Stimulated activated CD8-positive, alpha-beta memory T cell treated with anti-CD3 and anti-CD28 coated beads, Interleukin-4, amount 100 ng/mL, for 48 hours (primary cell): ENCODE measurements at places on chromosomes 7 and 10.

GRCh38 chr10:86962981-86963310, 4.5 kb downstream of the SNCG start:
- no peak for DNase-seq

GRCh38 chr7:11776039-11776438, 56.0 kb downstream of the THSD7A start:
- DNase-seq = no peak

DNA sequence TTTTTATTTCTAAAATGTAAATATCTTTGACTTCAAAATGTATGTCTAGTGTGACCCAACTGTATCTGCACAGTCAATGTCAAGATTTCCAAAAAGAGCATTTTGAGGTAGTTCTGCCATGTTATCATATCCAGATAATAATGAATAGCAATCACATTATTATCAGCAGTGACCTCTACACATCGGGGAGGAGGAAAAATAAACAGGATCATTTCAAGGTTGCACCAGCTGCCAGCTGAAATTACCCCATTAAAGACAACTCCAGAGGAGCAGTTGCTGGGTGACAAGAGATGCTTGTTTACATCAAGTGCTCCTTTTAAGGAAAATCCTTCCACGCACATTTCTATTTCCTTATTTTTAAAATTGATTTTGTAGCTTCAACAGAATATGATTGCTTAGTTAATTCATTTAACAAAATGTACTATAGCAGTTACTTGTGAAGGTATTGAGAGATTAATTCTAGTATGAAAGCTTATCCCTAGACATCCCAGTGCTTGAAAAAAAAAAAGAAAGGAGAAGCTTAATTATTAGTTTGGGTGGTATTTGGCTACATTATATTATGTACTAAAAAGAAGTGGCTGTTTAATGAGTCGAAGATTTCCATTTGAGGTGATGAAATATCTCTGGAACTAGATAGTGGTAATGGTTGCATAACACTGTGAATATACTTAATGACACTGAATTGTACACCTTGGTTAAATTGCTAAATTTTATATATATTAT, 19.3 kb upstream of the SLC35G1 start:
- no peak for DNase-seq

DNA sequence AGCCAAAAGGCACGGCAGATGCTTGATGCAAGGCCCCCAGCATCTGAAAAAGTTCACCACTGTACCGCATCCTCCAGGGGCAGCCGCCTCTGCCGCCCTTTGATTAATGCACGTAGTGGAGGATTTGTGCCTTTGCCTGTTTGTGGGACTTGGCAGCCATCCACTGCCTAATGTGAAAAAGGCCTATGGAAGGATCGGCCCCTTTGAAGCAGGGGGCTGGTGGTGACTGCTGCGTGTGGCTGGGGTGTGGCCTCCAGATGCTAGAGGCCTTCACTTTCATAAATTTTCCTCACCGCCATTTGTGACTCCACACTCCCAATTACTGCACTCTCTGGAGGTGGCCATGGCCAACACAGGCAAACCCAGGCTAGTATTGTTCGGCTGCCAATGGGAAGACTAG, 226.0 kb downstream of the BMPER start:
- no peak for DNase-seq

DNA sequence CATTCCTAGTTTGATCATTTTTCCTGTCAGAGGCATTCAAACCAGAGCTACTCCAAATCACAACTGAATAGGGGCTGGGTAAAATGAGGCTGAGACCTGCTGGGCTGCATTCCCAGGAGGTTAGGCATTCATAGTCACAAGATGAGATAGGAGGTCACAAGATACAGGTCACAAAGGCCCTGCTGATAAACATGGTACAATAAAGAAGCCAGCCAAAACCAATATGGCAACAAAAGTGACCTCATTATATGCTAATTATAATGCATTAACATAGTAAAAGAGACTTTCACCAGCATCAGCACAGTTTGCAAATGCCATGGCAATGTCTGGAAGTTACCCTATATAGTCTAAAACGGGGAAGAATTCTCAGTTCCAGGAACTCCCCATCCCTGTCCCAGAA, 37.3 kb downstream of the TWIST1 start:
- DNase-seq = no peak

DNA sequence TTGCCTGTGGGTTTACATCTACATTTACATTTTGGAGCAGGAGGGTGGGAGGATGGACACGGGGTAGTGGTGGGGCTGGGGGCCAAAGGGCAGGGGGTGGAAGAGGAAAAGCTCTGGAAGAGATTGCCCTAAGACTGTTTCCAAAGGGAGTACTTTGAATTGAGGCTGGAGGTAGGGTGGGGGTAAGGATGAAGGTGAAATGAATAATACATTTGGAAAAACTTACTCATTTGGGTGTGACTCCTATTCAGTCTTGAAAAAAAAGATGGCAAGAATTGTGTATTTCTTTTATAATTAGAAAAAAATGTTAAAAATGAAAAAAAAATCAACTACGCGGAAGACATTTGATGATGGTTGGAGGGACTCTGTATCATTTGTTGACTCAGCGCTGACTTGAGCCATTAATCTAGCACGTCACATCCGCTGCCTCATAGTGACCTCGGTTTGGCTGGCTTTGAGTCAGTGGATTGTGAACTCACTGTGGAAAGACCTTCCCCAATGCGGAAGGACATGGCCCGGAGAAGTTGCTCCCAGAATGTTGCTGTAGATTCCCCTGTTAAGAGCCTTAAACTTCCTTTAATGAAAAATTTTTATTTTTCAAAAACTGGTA, 2.8 kb downstream of the FAM180A start:
- DNase-seq = no peak

GRCh38 chr10:51910189-51910588, 210.8 kb upstream of the CSTF2T start:
- no peak for DNase-seq

DNA sequence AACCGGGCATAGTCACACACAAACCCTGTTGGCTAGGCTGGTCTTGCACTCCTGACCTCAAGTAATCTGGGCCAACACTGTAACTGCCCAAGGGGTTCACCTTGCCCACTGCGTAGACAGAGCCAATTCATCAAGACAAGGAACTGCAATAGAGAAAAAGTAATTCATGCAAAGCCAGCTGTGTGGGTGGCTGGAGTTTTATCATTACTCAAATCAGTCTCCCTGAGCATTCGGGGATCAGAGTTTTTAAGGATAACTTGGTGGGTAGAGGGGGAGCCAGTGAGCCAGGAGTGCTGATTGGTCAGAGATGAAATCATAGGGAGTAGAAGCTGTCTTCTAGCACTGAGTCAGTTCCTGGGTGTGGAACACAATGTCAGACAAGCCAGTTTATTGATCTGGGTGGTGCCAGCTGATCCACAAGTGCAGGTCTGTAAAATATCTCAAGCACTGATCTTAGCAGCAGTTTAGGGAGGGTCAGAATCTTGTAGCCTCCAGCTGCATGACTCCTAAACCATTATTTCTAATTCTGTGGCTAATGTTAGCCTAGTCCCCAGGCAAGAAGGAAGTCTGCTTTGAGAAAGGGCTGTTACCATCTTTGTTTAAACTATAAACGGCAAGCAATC, 15.6 kb upstream of the FXYD4 start:
- peak; percentile 36 for DNase-seq

GRCh38 chr10:98885378-98885777, 350.3 kb downstream of the HPSE2 start:
- no peak for DNase-seq

GRCh38 chr7:35258868-35259522, 5.1 kb upstream of the TBX20 start:
- DNase-seq = no peak

DNA sequence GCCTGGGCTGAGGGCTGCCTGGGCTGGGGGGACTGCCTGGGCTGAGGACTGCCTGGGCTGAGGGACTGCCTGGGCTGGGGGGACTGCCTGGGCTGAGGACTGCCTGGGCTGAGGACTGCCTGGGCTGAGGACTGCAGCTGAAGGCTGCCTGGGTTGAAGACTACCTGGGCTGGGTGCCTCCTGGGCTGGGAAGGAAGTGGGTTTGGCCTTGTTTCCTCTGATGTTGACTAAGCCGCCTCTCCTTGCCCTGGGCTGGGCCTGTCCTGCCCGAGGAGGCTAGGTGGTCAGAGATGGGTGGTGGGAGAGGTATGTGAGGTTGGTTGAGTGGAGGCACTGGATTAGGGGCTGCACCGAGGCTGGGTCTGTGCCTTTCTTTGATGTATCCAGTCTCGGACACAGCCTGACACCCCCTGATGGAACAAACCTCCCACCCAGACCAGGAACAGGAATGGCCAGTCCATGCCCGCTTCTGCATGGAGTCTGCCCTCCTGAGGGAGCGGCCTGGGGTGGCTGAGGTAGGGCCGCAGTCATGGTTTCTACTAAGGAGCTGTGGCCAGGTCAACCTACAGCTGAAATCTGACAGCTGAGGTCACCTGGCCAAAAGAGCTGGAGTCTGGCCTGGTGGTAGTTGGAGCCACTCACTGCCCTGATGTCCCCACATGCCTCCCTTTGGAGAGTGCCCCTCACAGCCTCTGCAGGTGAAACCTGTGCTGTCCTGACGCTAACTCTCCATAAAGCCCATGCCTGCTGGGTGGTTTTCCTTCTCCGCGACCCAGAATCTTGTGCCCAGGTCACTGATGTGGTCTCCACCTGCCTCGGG, 22.3 kb downstream of the SCART1 start:
- no peak for DNase-seq

GRCh38 chr7:123051916-123052315, 56.4 kb upstream of the TAS2R16 start:
- DNase-seq = no peak

DNA sequence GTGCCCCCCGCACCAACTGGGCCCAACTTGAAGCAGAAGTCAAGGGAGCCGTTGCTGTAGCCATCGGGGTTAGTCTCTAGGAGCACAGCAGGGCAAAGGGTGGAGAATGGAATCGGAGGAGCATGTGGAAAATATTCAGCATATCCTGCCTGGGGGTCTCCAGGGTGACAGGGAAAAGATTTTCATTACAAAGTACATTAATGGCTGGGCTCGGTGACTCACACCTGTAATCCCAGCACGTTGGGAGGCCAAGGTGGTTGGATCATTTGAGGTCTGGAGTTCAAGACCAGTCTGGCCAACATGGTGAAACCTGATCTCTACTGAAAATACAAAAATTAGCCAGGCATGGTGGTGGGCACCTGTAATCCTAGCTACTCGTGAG, 53.8 kb upstream of the ABLIM1 start:
- DNase-seq = no peak
